ENCODE measurements at places on chromosomes 2 and 18.

GRCh38 chr2:80489717-80490116 is 185.2 kb upstream of the LRRTM1 start:
- no peak for DNase-seq

DNA sequence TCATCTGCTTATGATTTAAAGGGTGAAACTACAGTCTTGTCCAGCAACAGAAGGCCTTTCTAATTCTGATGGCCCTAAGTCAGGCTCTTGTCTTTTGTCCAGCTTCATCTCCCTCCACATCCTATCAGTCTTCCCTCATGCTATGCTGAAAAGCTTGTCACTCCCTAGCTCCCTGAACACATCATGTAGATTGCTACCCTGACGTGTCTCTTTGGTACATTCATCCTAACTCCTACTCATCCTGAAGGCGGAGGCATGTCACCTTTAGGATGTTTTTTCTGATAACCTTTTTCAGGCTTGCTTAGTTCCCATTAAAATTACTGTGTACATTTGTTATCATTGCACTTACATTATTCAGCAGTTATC is 78.4 kb upstream of the ARL5A start:
- no peak for DNase-seq

DNA sequence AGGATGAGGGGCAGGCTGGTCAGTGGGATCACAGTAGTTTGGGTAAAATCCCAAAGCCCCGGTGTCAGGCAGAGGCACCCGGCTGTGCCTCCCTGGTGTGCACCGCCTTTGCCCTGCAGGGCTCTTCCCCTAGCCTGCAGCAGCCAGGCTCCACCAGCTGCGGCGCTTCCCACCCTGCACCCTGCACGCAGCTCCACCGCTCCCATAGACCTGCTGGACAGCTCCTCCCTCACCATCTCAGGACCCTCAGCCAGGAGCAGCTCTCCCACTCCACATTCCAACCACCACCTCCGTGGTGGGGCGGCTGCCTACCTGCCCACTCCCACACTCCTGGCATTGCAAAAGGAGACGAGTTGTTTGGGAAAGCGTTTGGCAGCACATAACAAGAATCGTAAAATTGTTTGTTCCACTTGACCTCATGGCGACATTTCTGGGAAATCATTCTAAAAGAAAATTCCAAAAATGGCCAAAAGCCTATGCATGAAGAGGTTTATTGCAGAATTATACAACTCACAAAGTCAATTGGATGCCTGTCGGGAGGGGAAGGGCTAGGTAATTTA is 287.4 kb upstream of the HDAC4 start:
- DNase-seq, result peak; percentile 15

DNA sequence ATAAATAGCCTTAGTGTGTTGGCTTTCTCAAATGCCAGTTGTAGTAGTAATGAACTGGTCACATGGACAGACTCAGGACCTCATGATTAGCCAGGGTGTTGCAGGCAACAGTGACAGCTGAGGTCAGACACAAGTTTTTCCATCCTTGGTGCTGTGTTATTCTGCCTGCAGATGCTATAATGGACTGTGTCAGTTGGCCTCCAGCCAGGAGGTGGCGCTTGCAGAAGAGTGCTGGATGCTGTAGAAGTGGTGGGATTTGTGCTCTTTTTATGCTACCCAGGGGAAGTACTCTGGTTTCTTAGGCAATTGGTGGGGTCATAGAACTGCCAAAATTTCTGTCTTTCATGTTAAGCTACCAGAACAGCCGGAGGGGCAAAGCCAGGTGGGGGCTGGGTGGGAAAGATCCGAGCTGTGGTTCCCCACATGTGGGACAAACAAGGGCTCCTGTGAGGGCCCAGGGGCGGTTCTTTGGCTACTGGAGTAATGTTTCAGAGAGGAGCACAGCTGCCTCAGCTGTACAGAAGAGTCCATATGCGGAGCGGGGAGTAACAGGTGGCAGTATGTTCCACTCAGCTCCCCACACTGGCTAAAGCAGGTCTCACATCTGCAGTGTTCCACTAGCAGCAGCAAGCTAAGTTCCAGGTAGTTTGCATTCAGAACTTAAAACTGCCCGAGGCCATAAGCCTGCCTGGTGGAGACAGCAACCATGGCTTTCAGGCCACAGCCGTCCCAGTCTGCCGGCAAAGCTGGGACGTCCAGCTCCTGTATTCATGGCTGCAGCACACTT is 104.4 kb downstream of the GULP1 start:
- peak; percentile 7 for DNase-seq

- DNase-seq, result no peak
Measured at GRCh38 chr18:26784599-26784998, 80.9 kb downstream of the AQP4 start.

GRCh38 chr2:169272010-169272409 is 90.3 kb downstream of the LRP2 start:
- DNase-seq, result no peak

DNA sequence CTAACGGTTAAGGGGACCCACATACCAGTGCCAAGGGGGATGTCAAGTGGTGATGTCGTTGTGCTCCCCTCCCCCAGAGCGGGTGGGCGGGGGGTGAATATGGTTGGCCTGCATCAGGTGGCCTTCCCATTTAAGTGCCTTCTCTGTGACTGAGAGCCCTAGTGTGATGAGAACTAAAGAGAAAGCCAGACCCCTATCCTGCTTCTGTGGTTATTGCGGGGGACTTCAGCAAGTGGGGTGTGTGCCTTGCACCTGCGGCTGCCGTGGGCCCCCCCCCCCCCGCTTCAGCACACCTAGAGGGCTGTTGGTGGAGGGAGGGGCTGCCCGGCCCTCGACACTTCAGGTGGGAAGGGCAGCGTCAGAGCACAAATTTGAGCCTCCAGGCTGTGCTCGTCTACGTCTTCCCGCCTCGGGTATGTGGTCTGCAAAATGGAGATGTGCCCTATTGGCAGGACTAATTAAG is 6.1 kb downstream of the CTDSP1 start:
- peak; percentile 69 for DNase-seq

GRCh38 chr2:189553504-189554088 is 27.0 kb downstream of the SLC40A1 start:
- DNase-seq, result no peak

DNA sequence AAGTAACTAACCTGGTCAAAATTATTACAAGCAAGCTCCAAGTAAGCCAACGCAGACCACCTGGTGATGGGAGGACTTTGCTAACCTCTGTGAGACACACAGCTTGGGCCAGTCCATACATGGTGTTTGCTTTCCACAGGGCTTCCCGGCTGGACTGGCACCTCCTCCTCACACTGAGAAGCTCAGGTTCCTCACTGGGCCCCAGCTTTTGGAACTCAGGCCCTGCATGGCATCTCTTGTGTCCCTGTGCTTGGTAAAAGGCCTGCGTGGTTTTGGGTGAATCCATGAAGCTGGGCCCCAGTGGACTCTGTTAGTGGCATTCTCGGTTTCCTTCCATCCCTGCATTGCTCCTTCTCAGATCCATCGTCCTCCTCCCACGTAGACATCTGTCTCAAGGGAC is 123.4 kb downstream of the VAPA start:
- DNase-seq, result no peak

DNA sequence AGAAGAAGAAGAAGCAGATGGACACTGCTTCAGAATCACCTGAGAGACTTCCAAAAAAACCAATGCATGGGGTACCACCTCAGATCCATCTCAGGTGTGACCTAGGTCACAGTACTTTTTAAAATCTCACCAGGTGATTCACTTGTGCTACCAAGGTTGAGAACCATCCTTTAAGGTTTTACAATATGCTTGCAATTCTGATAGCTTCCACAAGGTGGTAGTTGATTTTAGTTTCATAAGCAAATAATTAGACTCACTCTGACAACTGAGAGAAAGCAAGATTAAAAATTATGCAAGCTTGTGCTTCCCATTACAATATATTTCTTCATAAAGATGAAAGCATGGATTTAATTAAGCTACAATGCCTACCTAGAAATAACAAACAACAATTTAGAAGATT is 355.1 kb downstream of the EN1 start:
- no peak for DNase-seq

DNA sequence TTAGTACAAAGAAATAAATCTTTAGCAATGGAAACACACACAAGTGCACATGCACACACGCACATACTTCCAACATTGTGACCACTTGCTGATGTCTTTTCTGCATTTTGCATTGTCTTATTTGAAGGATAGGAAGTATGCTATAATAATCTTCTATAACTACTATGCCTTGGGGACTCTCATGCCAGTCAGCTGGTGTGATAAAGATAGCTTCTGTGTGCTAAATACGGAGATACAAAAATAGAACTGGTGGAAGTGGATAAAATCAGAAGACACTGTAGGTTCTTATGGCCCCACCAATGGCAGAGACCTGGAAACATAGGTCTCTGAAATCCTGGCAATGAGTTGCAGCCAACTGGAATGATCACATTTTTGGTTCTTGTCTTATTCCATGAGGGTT is 31.5 kb upstream of the RASGRP3 start:
- no peak for DNase-seq

GRCh38 chr2:149732001-149732685 is 144.6 kb upstream of the MMADHC start:
- DNase-seq, result no peak

GRCh38 chr2:127893494-127893893 is 7.7 kb upstream of the AMMECR1L start:
- DNase-seq, result no peak

DNA sequence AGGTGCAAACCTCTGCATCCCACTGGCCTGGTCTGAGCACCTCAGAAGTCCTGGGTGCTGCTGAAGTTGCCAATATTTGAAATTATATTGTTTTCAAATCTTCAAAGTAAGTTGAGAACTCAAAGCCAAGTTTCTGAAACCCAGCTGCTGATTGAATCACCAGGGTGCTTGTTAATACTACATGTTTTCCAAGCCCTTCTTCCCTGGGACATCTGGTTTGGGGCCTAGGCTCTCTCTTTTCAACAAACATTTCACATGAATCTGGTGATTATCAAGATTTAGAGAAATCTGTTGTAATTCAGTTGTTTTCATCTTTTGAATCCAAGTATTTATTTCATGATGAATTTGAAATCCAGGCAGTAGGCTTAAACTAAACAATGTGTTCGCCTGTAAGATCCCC is 24.4 kb downstream of the MLPH start:
- no peak for DNase-seq

DNA sequence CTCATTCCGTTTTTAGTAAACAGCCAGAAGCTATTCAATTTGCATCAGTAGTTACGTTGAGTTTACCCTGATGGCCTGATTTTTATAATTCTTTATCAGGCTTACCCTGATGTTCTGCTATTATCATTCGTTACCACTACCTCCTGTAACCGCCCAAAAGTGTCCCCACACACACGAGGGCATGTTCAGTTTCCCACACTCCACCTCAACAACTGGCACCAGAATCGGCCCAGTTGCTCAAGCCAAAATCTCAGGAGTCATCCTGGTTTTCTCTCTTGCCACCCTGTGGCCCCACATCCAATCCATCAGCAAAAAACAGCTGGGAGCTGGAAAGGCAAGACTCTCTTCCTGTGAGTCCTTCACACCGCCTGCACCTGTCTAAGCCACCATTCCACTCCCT is 102.9 kb upstream of the RAB6C start:
- DNase-seq, result no peak

GRCh38 chr2:68187329-68187728 is 29.6 kb downstream of the PNO1 start:
- no peak for DNase-seq

GRCh38 chr18:2304378-2305175 is 266.7 kb downstream of the METTL4 start:
- no peak for DNase-seq

DNA sequence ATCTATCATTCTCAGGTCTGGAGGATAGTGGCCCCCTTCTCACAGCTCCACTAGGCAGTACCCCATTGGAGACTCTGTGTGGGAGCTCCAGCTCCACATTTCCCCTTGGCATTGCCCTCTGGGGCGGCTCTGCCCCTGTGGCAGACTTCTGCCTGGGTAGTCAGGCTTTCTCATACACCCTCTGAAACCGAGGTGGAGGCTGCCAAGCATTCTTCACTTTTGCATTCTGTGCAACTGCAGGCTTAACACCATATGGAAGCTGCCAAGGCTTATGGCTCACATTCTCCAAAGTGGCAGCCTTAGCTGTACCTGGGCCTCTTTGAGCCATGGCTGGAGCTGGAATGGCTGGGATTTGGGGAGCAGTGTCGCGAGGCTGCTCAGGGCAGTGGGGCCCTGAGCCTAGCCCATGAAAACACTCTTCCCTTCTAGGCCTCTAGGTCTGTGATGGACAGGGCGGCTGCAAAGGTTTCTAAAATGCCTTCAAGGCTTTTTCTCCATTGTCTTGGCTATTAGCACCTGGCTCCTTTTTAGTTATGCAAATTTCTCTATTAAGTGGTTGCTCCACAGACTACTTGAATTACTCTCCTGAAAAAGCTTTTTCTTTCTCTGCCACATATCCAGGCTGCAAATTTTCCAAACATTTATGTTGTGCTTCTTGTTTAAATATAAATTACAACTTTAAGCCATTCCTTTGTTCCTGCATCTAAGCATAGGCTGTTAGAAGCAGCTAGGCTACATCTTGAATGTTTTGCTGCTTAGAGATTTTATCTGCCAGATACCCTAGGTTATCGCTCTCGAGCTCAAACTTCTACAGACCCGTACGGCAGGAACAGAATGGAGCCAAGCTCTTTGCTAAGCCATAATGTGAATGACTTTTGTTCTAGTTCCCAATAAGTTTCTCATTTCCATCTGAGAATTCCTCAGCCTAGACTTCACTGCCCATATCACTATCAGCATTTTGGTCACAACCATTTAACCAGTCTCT is 206.5 kb downstream of the CPS1 start:
- no peak for DNase-seq

- no peak for DNase-seq
Measured at GRCh38 chr2:217858519-217859491, 144.0 kb downstream of the TNS1 start.

DNA sequence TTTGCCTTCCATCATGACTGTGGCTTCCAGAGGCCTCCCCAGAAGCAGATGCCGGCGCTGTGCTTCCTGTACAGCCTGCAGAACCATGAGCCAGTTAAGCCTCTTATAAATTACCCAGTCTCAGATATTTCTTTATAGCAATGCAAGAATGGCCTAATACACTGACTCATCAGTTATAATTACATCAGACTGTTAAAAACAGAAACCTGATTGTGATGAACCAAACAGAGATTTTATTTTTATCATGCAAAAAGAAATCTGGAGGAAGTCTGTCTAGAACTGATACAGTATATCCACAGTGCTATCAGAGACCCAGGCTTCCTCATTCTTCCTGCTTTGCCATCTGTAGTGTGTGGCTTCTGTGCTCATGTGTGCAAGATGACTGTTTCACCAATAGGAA is 93.4 kb upstream of the MEX3C start:
- no peak for DNase-seq

DNA sequence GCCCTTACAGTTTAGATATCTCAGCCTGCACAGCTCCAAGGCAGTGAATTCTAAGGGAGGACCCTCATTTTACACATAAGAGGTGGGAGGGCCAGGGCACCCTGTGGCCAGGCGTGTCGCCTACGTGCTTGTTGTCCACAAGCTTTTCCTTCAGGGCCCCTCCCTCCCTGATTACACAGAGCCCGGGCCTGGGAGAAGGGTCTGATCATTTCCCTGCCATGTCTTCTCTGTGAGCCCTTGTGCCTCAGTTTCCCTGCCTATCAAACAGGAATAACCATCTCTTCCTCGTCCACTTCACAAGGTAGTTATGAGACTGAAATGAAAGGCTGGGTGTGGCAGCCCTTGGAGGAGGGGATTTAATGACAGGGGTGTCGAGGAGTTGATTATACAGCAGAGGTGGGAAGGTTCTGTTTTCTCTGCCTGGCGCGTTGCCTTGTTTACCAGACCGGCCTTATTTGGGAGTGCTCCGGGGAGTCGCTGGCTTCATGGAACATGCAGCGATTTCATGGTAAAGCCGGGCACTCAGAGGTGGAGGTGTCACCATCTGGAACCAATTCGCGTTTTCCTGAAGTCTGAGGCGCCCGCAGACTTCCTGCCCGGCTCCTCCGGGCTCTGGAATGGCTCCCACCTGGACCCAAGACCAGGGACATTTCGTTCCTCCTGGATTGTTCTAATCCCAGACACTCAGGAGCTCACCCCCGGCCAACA is 208.9 kb downstream of the KLHL29 start:
- no peak for DNase-seq
